ENCODE measurements at places on chromosomes 12 and 14.
A peak's percentile ranks its signal among the peaks of the same experiment; 100 is the strongest.

DNA sequence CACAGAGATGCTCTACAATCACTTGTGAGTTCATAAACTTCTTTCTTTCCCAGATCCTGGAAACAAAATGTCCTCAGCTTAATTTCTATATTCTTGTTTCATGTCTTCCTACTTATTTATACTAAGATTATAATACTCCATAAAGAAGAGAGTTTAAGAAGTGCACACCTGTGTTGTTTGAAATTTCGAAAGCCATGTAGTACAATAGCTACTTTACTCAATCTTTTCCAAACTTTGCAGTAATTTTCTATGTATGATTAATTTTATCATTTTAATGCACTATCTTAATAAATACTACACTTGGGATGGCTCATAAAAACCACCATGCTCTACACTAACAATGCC, 300 bp upstream of the TTC5 start:
- DNase-seq, result no peak

- DNase-seq, result no peak
Measured at GRCh38 chr12:50508414-50508813, 3.6 kb downstream of the DIP2B start.

- DNase-seq, result peak; percentile 74
Measured at GRCh38 chr14:104865631-104866441, 768 bp downstream of the CEP170B start.

DNA sequence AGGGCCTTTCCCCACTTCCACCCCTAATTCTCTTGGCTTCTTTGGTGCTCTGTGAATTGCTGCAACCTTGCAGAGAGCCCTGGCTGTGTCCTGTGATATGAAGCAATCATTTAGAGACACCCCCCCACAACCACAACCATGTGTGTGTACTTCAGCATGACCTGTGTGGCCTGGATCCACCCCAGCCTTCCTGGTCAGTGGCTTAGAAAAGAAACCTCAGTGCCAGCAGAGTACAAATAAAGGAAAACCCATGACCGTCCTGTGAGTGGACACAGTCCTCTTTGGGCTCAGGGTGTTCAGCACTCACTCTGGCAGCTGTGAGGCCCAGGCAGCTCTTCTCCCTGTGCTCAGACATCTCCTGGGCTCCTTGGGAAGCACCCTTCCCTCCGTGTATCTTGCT, 206.6 kb upstream of the DIO3 start:
- no peak for DNase-seq

- no peak for DNase-seq
Measured at GRCh38 chr14:65044596-65044959, 57.7 kb downstream of the MAX start.

- no peak for DNase-seq
Measured at GRCh38 chr12:115872212-115872611, 405.3 kb downstream of the MED13L start.

- DNase-seq, result no peak
Measured at GRCh38 chr12:97548931-97549330, 86.3 kb downstream of the RMST start.

DNA sequence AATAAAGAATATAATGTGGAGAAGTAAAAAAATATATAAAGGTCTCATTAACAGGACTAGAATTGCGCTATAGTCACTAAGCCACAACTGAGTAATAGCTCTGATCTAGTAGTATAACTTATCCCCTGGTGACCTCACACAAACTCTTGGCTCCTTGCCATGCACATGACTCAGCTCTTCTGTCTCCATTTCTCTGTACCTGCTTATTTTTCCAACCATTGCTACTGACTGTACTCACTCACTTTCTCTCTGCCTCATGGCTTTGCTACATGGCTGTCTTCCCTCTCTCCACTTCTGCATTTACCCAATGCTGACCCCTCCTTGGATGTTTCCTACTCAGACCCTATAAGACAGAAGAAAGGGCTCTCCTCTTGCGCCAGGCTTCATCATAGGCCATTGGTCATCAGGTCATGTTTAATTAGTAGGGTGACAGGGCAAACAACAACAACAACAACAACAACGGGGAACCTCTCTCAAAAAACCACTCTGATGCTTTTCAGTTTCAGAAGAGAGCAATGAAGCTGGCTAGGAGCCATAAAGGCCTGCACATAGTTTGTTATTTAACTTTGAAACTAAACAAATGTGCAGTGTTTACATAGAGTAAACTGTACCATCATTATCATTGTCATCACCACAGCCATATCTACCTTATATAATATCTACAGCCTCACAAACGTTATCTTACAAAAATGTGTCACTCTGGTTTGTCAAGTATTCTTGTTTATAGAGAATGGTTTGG, 25.6 kb upstream of the KRAS start:
- peak; percentile 63 for DNase-seq

DNA sequence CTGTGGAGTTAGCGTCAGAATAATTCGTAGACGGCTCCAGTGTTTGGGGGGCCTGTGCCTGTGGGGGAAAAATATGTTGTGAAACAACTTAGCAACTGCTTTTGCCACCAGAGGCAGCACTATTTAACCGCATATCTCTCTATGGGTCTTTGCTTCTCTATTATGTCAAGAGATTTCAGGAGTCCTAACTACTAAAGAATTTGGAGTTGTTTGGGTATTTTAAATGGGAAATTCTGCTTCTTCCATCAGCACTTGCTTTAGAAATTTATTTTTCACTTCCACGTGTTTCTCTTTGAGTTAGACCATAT, 594 bp upstream of the CLEC14A start:
- no peak for DNase-seq

- DNase-seq, result peak; percentile 97
Measured at GRCh38 chr14:100471441-100472093, 115.7 kb downstream of the BEGAIN start.

GRCh38 chr14:57933349-57933748, 67.5 kb upstream of the SLC35F4 start:
- no peak for DNase-seq

- no peak for DNase-seq
Measured at GRCh38 chr14:104110491-104111209, 25.1 kb downstream of the ASPG start.

DNA sequence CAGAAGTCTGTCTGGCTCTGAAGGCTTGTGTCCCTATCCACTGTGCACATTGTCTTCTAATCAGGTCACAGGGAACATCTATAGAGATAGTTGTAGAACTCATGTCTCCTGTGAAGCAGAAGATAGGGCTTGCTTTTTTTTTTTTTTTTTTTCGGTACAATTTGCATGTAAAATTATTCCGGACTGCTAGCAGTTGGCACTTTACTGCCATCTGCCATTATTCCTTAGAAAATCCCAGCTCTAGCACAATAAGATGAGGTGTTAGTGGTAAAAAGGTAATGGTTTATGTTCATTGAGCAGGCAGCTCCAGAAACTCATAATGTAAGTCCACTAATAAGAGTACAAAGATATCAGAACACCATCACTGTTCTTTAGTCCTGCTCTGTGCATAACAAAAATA, 8.7 kb downstream of the MYRFL start:
- DNase-seq, result no peak
